ENCODE measurements at places on chromosomes 16 and 17.

DNA sequence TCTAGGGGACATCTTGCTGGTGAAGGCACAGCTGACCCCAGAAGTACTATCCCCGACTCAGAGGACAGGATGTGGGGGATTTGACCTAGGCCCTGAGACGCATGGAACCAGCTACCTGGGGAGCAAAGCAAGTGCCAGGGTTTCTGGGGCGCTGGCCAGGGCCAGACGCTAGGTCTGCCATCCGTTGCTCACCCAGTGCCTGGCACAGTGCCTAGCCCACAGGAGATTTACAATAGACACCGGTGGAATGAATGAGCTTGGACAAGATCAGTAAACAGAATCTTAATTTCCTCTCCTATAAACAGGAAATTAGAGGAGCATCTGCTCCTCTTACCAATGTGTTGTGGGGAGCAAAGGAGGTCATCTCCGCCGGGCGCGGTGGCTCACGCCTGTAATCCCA lies 5.0 kb downstream of the RPRML start:
- no peak for DNase-seq

- no peak for DNase-seq
These were observed 455.8 kb upstream of the MAF start for GRCh38 chr16:80056324-80056723.

DNA sequence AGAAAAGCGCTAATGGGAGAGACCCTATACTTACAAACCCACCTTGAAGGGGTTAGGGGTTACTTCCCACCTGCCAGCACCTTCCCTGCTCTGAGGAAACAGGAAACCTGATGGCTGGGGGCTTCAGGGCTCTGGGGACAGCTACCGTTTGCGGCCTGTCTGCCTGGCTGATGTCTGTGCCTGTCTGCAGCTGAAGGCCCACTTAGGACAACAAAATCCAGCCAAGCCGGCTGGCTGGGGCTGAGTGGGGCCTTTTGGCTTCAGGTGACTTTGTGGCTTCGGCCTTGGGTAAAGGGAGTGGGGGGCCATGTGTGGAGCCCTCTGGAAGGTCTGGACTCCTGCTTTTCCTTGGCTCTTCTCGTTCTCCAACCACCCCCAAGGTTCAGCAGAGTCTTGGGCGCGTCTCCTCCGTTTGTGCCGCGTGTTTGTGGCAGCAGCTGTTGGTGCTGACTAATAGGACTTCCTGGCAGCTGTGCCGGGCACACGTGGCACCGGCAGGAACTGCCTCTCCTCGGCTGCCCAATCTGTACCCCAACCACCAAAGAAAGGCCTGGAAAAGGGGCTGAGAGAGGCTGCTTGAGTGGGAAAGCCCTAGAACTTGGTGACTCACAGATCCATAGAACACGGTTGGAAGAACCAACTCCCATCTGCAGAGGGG lies 186.7 kb downstream of the MSI2 start:
- DNase-seq = peak; percentile 75

DNA sequence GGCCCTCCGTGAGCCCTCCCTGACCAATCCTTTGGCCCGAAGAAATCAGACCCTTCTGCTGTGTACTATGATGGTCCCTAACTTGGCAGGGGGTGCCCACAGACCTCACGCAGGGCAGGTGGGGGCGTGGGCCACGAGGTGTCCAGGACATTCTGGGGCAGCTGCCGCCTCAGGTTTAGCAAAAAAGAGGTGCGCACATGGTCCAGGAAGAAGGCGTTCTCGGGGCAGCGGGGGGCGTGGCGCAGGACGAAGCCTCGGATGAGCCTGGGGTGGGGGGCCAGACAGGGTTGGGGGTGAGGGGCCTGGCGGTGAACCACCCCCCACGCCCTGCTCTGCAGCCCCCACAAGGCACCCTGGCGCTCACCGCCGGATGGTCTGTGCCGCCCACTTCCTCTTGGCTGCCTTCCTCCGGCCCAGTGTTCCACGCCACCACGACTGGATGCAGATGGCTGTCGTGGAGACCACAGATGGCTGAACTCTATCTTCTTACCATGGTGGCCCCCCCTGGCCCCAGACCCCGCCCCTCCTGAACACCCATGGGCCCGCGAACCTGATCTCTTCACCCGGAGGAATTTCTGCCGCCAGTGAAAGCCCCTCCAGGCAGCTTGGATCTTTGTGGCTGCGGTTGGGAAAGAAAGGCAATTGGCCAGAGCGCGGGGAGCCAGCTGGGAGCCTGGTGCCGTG lies 14.2 kb upstream of the CRK start:
- DNase-seq = no peak

DNA sequence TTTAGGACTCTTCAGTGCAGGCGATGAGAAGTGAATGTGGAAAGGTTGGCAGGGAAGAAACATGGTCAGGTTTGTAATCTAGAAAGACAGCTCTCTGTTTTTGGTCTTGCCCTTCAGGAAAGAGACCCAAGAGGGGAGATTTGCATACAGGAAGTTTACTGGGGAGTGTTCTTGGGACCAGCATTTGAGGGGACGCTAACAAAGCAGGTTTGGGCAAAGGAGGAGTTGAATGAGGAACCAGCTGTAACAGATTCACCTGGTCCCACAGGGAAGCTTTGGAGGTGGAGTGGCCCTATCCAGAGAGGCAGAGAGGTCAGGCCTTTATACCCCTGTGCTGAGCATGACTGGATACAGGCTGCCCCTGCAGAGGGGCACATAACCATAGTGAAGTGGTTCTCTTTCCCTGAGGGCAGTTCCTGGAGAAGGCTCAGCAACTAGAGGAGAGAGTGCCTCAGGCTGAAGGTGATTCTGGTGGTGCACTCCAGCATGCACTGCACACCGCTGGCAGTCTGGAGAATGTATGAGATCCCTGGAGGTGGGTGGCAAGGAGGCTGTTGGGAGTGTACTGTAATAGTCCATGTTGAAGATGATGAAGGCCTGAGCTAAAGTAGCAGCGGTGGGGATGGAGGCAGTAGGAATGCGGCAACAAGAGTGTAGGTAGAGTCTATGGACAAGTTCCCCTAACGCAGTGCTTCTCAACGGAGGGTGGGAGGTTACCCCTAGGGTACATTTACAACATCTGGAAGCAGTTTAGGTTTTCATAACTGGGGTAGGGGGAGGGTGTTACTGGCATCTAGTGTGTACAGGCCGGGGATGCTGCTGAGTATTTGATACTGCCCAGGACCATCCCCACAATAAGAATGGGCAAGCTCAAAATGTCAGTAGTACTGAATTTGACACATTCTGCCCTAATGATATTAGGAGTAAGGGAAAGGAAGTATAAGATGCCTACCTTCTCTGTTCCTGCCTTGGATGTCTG lies 37.2 kb downstream of the MAP2K6 start:
- no peak for DNase-seq

DNA sequence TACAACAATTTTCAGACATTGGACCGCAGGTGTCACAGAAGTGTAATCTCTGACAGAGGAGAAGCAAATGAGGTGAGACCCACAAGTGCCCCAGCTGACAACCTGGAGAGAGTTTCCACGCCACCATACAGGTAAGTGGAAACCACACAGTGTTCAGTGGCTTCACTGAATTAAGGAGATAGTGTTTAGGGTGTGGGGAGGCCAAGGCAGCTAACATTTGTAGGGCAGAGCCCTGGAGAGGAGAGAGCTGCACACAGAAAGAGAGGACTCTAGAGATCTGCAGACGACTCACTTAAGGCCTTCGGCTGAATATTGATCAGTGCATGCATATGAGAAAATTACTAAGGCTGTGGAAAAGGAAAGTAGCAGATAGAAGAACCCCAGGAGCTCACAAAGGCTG lies 228.9 kb upstream of the TNRC6C start:
- DNase-seq = no peak

DNA sequence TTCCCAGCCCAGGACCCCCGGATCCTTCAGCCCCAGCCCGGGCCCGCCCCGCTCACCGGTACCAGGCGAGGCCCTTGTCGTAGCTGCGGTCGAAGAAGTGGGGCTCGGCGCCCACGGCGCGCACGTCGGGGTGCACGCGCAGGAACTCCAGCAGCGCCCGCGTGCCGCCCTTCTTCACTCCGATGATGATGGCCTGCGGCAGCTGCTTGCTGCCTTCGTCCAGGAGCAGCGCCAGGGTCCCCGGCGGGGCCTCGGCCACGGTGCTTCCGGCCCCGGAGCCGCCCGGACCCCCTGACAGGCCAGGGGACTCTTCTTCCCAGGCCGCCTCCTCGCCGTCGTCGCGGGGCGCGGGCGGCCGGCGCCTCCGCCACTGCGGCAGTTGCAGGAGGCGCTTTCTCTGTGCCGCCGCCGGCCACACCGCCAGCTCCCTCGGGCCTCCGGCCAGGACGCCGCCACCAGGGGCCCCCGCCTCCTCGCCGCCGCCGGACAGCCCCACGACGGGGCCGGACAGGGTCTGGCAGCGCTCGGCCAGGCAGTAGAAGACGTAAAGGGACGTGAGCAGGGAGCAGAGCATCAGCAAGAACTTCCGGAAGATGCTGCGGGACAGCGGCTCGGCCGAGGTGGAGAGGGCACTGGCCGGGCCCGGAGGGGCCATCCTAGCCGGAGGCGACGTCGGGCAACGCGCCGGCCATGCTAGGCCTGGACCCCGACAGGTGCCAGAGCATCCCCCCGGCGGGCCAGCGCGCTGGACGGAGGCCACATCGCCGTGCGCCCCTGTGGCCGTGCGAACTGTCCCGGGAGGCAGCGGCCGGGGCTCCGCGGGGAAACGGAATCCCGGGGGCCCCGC lies 1.0 kb downstream of the HS3ST3A1 start:
- peak; percentile 46 for DNase-seq

DNA sequence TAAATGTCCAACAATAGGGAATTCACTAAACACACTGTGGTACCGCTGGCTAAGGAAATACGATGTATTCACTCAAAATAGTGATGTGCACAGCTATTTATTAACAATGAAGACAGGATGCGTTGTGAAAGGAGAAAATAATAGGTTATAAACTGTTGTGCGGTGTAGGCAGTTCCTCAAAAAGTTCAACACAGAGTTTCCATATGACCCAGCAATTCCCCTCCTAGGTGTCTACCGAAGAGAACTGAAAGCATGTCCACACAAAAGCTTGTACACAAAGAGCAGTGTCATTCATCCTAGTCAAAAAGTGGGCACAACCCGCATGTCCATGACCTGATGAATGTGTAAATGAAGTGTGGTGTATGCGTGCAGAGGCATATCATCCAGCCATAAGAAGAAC lies 1.2 kb upstream of the CES1 start:
- no peak for DNase-seq

DNA sequence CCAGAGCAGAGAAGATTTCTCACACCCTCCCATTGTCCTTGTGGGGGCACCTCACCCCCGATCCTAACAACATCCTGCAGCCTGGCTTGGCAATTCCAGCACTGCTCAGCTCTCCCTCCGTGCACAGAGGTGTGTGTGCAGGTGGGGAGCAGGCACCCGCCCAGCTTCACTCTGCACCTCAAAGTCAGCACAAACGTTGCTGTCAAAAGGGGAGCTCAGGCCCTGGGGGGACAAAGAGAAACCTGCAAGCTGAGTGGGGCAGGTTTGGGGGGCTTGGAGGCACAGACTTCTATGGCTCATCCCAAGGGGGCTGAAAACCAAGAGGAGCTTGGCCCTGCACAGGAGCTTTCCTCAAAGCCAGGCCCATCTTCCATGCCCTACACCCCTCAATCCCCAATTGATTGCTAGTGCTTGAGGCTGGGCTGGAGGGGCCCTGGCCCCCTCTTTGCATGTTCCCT lies 231.9 kb upstream of the TNRC6C start:
- no peak for DNase-seq

GRCh38 chr17:68353111-68353521 lies 61.8 kb downstream of the ARSG start:
- no peak for DNase-seq

- no peak for DNase-seq
These were observed 230.3 kb downstream of the ENGASE start for GRCh38 chr17:79304884-79305283.

DNA sequence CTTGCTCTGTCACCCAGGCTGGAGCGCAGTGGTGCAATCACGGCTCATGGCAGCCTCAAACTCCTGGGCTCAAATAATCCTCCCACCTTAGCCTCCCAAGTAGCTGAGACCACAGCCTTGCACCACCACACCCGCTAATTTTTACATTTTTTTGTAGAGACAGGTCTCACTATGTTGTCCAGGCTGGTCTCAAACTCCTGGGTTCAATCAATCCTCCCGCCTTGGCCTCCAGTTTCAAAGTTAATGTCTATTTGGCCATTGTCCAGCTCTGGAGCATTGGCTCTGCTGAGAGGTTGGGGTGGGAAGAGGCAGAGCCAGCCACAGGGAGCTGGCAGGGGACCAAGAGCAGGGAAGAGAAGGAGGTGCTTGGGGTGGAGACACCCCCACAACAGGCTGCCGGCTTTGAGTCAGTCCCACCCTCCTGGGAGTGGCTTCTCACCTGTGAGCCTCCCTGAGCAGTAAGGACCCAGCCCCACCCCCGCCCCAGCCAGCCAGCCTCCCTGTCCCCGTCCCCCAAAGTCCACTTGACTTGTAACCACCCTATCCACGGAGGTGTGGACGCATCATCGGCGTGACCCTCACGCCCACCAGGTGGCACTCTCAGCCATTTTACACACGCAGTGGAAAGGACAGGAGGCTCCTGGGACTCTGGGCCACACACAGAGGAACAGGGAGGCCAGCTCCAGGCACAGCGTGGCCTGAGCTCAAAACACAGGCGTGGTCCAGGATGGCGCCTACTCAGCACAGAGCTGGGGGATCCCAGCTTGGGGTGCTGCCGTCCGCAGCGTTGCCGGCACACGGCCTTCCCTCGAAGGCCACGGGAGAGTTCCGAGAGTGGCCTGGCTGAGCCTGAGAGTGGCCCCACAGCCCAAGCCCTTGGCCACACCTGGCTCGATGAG lies 22.8 kb upstream of the PVALEF start:
- peak; percentile 85 for DNase-seq

- no peak for DNase-seq
These were observed 44.4 kb downstream of the PIK3R5 start for GRCh38 chr17:8921147-8921546.

DNA sequence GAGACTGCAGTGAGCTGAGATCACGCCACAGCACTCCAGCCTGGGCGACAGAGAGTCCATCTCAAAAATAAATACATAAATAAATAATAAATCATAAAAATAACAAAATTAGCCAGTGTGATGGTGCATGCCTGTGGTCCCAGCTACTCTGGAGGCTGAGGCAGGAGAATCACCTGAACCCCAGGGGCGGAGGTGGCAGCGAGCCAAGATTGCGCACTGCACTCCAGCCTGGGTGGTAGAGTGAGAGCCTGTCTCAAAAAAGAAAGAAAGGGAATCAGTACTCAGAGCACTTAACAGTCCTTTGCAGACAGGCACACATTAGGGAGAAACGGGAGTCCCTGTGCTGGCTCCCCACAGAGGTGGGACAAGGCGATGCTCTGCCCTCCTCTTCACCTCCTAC lies 25.1 kb downstream of the MAPK8IP3 start:
- no peak for DNase-seq

GRCh38 chr16:10575506-10576130 lies 4.8 kb downstream of the EMP2 start:
- DNase-seq = no peak

GRCh38 chr17:46194393-46195216 lies 1.4 kb upstream of the KANSL1 start:
- no peak for DNase-seq

DNA sequence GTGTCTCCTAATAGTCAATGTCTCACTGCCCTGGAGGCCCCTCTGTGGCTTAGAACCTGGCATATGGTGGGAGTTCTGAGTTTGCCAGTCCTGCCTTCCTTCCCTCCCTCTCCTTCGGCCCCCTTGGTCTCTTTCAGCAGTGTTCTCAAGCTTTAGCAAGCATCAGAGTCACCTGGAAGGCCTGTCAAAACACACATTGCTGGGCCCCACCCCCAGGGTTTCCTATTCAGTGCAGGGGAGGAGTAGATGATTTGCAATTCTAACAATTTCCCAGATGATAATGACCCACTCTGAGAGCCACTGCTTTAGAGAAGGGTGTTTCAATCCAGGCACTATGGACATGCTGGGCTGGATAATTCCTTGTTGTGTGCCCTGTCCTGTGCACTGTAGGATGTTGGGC lies 26.4 kb upstream of the TMEM220 start:
- DNase-seq = no peak
